ENCODE measurements at places on chromosomes 2 and 18.
A peak's percentile ranks its signal among the peaks of the same experiment; 100 is the strongest.

DNA sequence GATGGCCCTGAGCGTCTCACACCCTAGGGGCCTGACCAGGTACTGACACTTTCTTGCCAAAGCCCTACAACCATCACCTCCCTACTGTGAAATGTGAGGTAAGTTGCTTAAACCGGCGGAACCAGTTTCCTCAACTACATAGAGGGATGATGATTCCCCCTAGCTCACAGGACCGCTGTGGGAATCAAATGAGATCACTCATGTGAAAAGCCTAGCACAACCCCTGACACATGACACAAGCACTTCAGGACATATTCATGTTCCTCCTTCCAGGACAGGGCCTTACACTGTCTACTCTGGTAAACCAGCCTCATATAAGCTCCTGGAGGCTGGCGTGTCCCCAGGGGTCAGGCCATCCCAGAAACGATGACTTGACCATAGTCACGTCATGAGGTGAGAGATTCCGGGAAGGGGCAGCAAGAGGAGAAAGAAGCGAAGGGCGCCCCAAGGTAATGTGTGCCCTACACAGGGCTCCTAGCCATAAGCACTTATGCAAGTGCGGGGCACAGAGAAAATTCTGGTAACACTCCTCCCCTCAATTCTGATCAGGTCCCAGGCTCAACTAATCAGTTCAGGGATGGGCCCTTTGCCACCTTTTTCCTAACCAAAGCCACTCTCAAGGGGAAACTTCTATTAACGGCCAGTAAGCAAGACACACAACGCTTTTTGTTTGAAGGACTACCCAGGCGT is 49.5 kb downstream of the C2orf42 start:
- peak; percentile 46 for DNase-seq

DNA sequence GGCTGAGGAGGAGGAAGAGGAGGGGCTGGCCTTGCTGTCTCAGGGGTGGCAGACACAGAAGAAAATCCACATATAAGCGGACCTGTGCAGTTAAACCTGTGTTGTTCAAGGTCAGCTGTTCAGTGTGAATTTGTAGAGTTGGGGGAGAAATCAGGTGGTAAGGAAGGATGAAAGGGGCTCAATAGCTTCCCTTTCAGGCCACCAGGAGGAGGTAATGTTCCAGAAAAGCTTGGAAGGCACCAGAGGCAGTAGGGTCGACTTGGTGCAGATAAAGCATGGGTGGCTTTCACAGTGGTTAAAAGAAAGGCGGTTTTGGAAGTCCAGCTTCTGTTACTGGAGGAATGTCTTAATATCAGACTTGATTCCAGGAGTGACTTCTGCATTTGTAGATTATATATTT is 167.4 kb downstream of the THSD7B start:
- DNase-seq = peak; percentile 38

- no peak for DNase-seq
These were observed 343.8 kb upstream of the EPHA4 start for GRCh38 chr2:221915926-221916325.

DNA sequence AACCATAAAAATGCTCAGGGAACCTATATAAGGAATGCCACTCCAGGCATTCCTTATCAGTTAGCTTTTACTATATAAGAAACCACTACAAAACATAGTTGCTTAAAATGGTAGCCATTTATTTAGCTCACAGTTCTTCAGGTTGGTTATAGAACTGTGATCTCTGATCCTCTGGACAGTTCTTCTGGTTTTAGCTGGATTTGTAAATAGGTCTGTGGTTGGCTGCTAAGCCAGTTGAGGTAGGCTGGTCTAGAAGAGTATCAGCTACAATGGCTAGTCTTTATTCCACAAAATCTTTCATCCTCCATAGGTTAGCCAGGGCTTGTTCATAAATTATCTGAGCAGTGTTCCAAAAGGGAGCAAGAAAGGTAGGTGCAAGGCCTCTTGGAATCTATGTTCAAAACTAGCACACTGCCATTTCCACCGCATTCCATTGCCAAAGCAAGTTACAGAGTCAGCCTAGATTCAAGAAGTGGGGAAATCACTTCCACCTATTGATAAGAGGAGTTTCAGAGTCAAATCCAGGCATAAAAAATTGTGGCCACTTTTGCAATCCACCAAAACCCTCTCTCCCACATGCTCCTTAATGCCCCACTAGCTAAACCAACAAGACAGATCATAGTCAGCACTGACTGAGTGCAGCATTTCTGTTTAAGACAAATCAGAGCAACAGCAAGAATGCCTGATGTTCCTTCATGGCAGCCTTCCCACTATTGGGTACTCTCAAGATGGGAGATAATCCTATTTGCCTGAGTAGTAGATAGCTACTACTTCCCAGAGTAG is 146.4 kb downstream of the IRS1 start:
- DNase-seq = no peak

- peak; percentile 99 for DNase-seq
These were observed 157.8 kb upstream of the SLC1A4 start for GRCh38 chr2:64831134-64831976.

- DNase-seq = no peak
These were observed 5.7 kb upstream of the C2orf80 start for GRCh38 chr2:208195531-208195930.

DNA sequence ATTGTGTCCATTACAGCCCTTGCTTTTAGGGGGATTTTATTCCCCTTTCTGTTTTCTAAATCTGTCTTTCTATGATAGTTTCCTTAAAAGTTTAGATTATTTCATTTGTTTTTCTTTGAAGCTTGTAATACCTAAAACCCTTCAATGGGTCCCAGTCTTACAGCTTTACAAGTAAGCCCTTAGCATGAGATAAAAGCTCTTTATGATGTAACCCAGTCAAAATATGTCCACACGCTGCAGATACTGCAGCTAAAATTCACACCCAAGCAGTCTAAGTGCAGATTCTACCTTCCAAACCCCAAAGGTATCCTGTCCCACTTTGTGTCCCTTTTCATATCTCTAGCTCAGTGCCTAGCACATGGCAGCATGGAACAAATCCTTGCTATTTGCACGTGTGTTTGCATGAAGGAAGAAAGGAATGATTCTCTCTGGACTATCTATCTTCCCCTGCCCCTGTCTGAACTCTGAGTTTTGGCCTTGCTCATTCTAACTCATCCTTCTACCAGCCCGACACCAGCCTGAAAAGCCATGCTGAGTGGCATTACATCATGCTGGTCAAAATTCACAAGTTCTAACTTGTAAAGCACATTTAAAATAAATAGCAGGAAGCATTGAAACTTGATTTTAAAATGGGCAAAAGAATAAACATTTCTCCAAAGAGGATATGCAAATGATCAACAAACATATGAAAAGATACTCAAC is 623.2 kb downstream of the IRS1 start:
- no peak for DNase-seq

DNA sequence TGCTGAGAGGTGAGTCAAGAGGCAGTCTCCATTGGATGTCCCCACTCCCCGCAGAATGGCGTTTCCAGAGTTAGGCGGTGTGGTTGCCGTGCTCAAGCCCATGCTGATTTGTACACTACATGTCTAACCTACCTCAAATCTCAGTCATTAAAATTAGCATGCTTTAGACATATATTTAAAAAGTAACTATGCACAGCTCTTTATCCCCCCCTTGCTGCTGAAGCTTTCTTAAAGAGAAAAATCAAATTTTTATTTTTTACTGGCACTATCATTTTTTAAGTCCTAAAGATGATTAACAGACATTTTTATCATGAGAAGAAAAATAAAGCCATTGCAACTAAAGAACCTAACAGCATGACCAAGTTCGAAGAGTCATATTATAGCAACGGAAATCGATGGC is 42.9 kb downstream of the BOLA3 start:
- DNase-seq = no peak

- DNase-seq = peak; percentile 98
These were observed 122.9 kb downstream of the COPS8 start for GRCh38 chr2:237208373-237209260.

- DNase-seq = no peak
These were observed 9.4 kb upstream of the SIX3 start for GRCh38 chr2:44932079-44932478.
